Stimulated activated CD4-positive, alpha-beta T cell treated with anti-CD3 and anti-CD28 coated beads, Interleukin-2, amount 100 ng/mL, for 48 hours (primary cell): ENCODE measurements at places on chromosomes 13 and 19.

- no peak for DNase-seq
Observed at GRCh38 chr13:42834946-42835345, 53.6 kb downstream of the FAM216B start.

DNA sequence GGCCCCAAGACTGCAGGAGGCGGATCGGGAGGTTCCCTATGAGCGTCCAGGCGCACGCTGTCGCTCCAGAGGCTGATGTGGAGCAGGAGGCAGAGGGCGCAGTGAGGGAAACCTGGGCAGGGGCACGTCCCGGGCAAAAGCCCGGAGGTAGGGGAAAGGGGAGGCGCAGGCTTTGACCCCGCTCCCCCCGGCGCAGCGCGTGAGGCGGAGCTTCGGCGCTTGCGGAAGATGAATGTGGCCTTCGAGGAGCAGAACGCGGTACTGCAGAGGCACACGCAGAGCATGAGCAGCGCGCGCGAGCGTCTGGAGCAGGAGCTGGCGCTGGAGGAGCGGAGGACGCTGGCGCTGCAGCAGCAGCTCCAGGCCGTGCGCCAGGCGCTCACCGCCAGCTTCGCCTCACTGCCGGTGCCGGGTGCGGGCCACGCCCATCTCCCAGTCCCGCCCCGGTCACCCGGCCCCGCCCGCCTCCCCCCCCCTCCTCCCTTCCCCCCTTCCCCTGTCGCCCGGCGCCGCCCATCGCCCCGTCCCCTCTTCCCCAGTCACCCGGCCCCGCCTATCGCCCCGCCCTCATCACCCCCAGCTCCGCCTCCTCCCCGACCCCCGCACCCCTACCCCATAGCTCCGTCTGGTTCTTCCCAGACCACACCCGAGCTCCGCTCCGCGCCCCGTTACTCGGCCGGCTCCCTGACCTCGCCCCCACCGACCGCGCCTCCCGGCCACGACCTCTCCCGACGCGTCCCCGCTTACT is 4.1 kb downstream of the HMG20B start:
- DNase-seq: no peak

DNA sequence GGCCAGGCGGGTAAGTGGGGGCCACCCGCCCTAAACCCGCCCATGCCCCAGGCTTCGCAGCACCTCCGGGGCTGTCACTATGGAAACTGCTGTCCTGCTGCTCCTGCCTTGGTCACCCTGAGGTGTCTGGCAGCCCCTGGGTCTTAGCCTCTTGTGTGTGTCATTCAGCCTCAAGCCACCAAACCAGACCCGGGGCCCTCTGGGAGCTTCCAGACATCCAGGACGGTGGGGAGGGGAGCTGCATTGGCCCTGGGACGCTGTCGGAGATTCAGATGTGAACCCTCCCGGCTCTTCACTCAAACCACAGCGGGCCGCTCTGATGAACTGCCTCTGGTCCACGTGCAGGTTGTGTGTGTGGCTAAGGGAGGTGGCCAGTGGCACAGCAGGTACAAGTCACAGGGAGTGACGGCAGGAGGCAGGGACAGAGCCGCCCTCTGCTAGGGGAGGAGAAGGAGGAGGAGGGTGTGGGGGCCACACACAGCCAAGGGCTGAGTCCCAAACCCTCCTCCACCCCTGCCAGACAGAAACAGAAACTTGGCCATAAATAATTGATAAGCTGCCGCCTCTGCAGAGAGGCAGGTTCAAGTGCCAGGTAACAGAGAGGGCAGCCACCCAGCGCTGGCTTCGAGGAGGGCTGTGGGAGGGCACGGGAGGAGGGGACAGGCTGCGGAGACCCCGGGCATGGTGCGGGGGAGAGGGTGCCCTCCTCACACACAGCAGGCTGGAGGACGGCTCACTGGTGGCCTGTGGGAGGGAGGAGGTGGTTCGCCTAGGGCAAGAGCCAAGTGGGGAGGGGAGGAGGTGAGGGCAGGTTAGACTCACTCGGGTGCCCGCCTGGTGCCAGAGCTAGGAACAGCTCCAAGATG is 8.0 kb downstream of the NANOS3 start:
- DNase-seq: no peak

GRCh38 chr13:33258808-33259193 is 26.8 kb downstream of the STARD13 start:
- DNase-seq: no peak

- DNase-seq: no peak
Observed at GRCh38 chr13:98937911-98938381, 39.9 kb downstream of the DOCK9 start.
